Activated naive CD4-positive, alpha-beta T cell treated with anti-CD3 and anti-CD28 coated beads, Interleukin-2, amount 10 ng/mL, durations not matched to agents 5 hours and 36 hours (primary cell): ENCODE measurements at places on chromosomes 13 and 19. TPM values are rescaled to one million over a fixed set of nuclear protein-coding genes. Genes with fewer than 3 reads are reported as not detected.

CELF5 gene
- total RNA-seq, result 0.43 TPM

TRIP10 gene
- total RNA-seq, result 11.1 TPM

ZNF536 gene
- not detected for total RNA-seq

ZNF264 gene
- 41.9 TPM for total RNA-seq

FFAR2 gene
- total RNA-seq, result not detected

MATK gene
- total RNA-seq, result 35.8 TPM

VSIG10L gene
- total RNA-seq, result 0.46 TPM

DNAJC15 gene
- total RNA-seq, result 15.6 TPM

IGFL4 gene
- total RNA-seq, result not detected

ZNF431 gene
- 21.6 TPM for total RNA-seq

EFNB2 gene
- 0.10 TPM for total RNA-seq

ZNF709 gene
- total RNA-seq, result 5.7 TPM

ADGRE2 gene
- 0.51 TPM for total RNA-seq

PRR19 gene
- 0.30 TPM for total RNA-seq

RASGRP4 gene
- 1.4 TPM for total RNA-seq

EFNA2 gene
- total RNA-seq, result not detected

ATXN8OS gene
- not detected for total RNA-seq

TUBA3C gene
- not detected for total RNA-seq

TEX26 gene
- not detected for total RNA-seq

MAMSTR gene
- 1.1 TPM for total RNA-seq

FFAR1 gene
- total RNA-seq, result not detected

ZNF699 gene
- total RNA-seq, result 9.4 TPM

UQCRFS1 gene
- total RNA-seq, result 28.5 TPM

NPAS1 gene
- total RNA-seq, result not detected

DNAAF3 gene
- total RNA-seq, result not detected

FCGBP gene
- 4.8 TPM for total RNA-seq

SLC35E1 gene
- 57.3 TPM for total RNA-seq

FOSB gene
- 8.2 TPM for total RNA-seq

ACP7 gene
- not detected for total RNA-seq

TNFRSF19 gene
- total RNA-seq, result not detected

TNFSF13B gene
- total RNA-seq, result 16.6 TPM

TMPRSS9 gene
- not detected for total RNA-seq

TNFSF9 gene
- 0.71 TPM for total RNA-seq

EMP3 gene
- total RNA-seq, result 397 TPM

PRR22 gene
- total RNA-seq, result 4.9 TPM

ZNF382 gene
- 13.5 TPM for total RNA-seq

OR7A5 gene
- not detected for total RNA-seq

KIR2DL3 gene
- total RNA-seq, result 0.38 TPM

GATAD2A gene
- total RNA-seq, result 130 TPM
